AML-193 (cell line): ENCODE measurements at places on chromosomes 2 and 18.

DNA sequence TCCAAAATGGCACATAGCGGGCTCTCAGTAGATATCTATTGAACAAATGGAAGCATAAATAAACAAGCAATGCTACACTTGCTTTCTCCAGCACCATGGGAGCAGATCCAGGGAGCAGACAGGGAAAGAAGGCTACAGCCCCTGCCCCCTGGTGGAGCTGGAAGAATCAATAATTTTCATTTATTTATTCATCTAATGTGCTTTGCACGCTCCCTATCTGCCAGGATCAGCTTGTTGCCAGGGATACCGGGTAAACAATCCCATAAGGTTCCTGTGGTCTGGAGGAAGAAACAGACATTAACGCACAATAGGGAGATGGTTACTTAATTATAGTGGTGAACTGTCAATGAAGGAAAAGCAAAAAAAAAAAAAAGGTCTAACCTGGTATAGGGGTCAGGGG lies 40.1 kb upstream of the CLASP1 start:
- no peak for DNase-seq

DNA sequence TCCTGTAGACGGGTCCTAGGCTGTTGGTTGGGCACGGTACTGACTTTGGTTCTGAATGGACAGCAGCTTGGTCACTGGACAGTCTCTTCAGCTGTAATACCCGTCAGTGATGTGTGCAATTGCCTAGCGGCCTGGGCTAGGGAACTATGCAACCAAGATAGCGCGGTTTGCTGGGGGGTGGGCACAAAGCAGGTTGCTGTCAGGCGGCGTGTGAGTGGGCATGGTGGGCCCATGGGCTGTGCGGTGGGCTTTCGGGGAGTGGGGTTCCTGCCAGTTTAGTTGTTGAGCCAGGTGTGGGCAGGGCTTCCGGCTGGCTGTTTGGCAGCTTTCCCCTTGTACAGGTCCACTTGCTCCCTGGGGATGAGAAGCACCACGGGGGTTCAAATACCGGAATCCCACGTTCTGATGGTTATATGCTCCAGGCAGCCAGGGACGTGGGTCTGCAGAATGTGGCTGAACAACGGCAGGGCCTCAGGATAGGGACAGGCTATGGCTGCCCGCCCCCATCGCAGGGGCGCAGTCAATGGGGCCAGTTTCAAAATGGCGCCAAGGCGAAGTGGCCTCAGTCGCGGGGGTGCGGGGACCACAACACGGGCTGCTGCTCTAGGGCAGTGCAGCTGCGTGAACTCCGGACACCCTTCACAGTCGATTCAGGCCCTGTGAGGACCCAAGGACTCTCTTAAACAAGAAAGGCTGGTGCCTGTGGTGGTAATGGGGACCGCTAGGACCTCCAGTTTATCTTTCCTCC lies 407.5 kb upstream of the FIGN start:
- no peak for DNase-seq

GRCh38 chr2:72136331-72136730 lies 11.3 kb downstream of the CYP26B1 start:
- no peak for DNase-seq

DNA sequence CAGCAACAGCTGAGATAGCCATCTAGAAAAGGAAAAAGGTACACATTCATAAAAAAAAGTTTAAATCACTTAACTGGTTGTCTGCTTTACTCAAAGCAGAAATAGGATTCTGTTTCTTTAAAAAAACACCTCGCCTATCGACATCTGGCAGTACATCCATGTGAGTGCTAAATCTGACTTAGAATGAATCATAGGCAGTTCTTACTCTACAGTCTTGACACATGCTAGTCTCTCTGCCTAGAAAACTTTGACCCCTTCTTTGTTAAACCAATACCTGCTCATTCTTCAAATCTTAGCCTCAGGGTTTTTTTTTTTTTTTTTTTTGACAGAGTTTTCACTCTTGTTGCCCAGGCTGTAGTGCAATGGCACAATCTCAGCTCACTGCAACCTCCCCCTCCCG lies 37.1 kb upstream of the GPR75 start:
- no peak for DNase-seq

DNA sequence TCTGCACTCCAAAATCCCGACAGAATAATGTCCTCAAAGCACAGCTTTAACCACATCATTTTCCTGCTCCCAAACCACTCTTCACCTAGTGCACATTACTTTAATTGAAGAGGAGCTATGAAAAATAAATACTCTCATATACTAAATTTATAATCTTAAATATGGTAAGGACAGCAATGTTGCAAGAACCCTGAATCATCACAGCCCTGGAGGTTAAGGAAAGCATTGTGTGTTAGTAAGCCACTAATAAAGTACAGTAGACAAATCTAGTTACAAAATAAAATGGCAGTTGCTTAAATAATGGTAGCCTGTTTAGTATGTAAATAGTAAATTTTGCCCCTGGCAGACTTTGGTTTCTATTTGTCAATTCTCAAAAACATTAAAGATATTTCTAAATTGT lies 27.0 kb upstream of the CCDC178 start:
- no peak for DNase-seq

- DNase-seq, result no peak
These were observed 55.2 kb upstream of the RTN4 start for GRCh38 chr2:55105456-55105855.

DNA sequence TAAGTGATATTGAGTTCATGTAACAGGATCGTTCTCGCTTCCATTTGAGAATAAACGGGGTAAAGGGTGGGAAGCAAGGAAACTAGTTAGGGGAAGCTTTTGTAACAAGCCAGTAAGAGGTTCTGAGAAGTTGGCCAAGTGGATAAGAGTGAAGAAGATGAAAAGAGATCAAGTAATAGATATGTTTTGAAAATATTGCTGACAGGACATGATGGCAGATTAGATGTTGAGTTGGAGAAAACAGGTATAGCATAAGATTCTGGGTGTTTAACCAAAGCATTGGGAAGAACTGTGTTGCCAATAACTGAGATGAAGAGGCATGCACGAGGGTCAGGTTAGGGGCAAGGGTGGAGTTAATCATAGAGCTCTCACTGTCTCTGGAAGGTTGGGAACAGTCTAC lies 330.0 kb upstream of the LRRTM1 start:
- no peak for DNase-seq

- DNase-seq, result no peak
These were observed 152.6 kb upstream of the TTC39C start for GRCh38 chr18:23861805-23862470.

- no peak for DNase-seq
These were observed 98.6 kb upstream of the EPB41L5 start for GRCh38 chr2:119914266-119914665.

GRCh38 chr18:27793013-27793785 lies 383.7 kb downstream of the CDH2 start:
- no peak for DNase-seq

- DNase-seq, result no peak
These were observed 51.7 kb downstream of the BOLA3 start for GRCh38 chr2:74096052-74096451.

- DNase-seq, result no peak
These were observed 23.6 kb upstream of the PNO1 start for GRCh38 chr2:68134120-68134519.

DNA sequence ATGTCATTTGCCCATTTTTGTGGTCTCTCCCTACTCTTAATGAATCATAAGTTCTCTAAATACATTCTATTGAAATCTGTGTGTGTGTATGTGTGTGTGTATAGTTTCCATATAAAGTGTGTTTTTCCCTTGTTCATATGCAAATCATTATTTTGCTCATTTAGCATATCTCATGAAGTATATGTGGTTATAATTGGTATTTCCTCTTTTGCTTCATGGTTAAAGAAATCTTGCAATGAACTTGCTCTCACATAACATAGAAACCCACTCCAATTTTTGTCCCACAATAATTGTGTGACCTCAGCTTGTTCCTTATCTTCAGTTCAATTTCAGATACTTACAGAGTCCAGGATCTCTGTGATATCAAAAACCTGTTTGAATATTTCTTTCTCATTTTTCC lies 1.2 kb downstream of the CPO start:
- peak; percentile 1 for DNase-seq

DNA sequence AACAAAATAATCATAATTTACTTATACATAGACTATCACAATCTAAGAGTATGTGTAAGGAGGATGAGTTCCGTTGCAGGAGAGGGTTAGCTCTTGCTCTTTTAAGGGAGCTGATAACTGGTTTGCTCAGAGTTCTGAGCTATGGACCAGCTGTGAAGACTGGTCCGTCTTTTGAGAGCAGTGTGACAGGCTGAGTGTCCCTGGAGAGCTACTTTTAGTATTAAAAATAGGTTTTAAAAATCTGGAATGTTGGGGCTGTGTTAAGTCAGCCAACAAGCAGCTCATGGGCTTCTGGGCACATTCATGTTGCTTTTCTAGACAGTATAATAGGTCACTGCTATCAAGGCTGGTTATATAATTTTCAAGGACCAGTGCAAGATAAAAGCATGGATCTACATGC lies 41.5 kb upstream of the TMEM131 start:
- DNase-seq, result no peak

DNA sequence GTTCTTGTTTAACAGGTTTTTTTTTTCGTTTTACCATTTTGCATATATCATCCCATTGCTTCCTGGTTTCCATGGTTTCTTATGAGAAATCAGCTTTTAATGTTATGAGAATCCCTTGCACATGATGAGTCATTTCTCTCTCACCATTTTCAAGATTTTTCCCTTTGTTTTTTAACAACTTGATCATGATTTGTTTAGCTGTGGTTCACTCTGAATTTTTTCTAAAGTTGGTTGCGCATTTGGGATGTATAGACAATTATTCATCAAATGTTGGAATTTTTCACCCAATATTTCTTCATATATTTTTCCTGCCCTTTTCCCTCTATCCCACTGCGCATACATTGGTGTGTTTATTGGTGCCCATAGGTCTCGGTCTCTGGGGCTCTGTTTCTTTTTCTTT lies 42.4 kb upstream of the BIN1 start:
- DNase-seq, result no peak

DNA sequence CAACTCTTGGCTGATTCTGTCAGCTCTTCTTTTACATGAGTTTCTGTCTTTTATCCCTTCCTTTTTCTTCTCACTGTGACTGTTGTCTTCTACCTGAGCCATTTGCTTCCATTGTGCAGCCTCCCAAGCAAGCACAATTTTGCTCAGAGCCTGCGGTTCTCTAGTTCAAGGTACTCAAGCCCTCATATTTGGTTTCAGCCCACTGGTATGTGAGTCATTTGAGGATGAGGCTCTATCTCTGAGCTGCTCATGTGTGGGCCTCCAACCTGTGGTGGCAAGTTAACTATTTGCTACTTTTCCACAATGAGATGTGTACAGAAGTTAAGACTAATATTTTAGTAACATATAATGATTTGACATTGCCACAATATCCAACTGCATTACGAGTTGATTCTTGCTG lies 183.0 kb downstream of the PHLPP1 start:
- no peak for DNase-seq

DNA sequence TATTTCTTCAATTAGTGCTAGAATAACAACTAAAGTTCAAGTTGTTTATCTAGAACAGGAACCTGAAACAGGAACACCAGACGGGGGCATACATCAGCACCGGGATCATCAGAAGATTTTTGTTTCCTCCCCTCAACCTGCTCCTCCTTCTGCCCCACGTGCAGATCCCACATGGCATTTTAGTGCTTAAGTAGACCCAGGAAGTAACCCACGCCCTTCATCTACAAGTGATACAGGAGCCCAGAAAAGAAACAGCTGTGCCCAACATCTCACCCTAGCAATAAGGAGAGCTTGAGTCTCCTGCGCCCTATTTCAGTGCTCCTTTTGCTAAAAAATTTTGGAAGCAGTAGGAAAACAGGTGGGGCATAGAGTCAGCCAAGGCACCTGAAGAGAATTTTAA lies 5.2 kb downstream of the ZNF385B start:
- DNase-seq, result no peak

DNA sequence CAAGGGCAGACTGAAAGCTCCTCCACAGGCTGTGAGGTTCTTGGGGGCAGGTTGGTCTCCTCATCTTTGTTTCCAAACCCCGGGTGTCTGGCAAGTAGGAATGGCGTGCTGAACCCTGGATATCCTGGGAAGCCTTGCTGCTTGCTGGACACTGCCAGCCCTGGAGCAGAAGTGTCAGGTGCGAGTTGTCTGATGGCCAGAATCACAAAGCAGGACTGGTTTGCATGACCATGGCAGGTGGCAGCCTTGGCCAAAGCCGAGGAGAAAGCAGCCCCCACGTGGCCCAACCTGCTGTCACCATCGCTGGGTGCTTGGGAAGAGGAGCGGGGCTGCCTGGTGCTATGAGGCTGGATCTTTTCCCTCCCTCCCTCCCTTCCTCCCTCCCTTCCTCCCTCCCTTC lies 309.5 kb upstream of the HS6ST1 start:
- no peak for DNase-seq

- no peak for DNase-seq
These were observed 117.8 kb downstream of the ATL2 start for GRCh38 chr2:38259311-38259710.

GRCh38 chr18:57466745-57467409 lies 31.7 kb downstream of the ONECUT2 start:
- DNase-seq, result no peak

- no peak for DNase-seq
These were observed 20.9 kb downstream of the MARCHF4 start for GRCh38 chr2:216351172-216351925.

DNA sequence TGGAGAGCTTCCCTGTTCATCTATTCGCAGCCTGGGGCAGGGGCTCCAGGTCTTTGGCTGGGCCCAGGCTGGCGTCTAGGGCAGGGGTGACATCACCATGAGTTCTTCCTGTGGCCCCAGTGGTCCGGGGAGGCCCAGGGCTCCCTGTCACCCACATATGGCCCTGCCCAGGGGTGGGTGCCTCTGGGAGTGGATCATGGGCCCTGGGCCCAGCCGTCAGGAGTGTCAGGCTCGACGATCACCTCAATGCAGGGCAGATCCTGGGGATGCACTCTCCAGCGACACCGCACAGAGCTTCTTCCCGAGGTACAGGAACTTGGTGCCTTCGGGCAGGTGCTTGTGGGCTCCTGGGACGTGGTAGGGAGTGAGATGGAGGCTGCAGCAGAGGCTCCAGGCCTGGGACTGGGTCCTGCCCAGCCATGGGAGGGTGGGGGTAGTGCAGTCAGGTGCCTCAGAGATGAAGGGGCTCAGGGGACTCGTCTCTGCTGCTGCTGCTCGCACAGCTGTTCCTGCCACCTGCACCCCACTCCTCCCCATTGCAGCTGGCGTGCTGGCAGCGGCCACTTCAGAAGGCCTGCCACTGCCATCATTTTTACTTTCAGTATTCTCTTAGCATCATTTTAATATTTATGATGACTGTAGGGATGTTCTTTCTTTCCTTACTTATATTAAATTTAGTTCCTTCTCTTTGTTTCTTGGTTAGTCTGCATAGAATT lies 196.0 kb upstream of the VRK2 start:
- DNase-seq, result no peak

DNA sequence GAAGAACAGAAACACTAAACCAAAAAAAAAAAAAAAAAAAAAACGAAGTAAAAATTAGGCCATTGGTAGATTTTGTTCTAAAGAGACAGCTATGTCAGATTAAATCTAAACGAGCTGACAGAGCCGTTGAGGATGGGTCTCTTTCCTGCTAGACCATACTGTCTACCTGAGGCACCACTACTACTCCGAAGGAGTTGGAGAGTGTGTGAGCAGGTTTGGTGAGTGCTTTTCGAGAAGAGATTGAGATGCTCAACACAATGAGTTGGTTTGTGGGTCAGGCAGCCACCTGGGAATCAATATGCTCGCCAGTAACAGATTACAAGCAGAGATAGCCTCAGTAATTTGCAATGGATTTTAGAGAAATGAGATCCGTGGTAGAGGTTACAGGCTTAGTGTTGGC lies 281.5 kb upstream of the EPAS1 start:
- no peak for DNase-seq
